ENCODE measurements at places on chromosomes 6 and 20.

- no peak for DNase-seq
Observed at GRCh38 chr6:169246445-169246844, 7.2 kb downstream of the THBS2 start.

DNA sequence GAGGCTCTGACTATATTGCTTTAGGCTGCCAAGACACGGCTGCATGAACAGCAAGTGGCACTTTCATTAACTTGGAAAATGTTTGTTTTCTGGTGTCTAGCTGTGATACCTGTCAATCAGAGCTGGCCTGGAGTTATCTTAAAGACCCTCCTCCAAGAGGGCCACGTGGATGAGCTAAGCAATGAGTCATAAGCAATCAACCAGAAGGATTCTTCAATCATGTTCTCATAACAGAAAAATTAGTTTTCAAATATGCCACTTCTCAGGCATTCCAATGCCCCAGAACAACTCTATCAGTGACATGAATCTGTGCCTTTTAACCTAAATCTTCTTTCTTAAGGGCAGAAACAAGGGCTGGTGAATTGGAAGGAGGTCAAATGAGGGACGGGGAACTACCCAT, 283.0 kb downstream of the HTR1B start:
- no peak for DNase-seq

GRCh38 chr6:50848989-50849795, 30.5 kb downstream of the TFAP2B start:
- DNase-seq, result no peak

GRCh38 chr6:2021713-2022125, 223.7 kb downstream of the GMDS start:
- DNase-seq, result no peak

DNA sequence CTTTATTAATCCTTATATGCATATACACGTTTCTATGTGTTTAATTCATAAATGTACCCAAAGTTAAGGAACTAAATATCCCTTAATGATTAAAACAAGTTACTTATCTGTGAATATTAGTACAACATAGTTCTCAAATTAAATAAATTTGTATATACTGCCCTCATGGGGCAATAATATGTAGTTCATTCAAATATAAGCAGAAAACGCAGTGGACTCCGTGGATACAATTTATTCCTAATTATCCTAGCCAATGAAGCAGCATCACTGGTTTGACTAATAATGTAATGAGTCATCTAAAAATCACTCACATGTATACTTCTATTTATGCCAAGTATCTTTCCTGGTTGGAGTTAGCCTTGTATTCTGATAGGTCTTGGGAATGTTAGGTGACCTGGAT, 111.6 kb downstream of the TBC1D32 start:
- DNase-seq, result no peak

DNA sequence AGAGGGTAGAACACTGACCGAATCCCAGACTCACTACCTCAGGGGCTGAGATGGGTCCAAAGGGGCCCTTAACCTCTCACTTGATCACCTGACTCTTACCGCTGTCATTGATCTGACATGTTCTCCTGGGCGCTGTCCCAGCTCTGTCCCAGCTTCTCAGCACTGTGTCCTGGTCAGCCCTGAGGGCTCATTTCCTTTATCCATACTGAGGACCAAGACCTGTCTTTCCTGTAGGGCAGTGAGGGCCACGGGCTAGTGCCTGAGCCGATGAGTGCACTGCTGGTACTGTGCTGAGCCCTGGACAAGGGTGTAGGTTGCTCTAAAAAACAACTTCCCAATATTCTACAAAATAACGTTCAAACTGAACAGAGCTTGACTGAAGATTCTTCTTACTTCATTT, 131.5 kb downstream of the MTHFD1L start:
- no peak for DNase-seq

DNA sequence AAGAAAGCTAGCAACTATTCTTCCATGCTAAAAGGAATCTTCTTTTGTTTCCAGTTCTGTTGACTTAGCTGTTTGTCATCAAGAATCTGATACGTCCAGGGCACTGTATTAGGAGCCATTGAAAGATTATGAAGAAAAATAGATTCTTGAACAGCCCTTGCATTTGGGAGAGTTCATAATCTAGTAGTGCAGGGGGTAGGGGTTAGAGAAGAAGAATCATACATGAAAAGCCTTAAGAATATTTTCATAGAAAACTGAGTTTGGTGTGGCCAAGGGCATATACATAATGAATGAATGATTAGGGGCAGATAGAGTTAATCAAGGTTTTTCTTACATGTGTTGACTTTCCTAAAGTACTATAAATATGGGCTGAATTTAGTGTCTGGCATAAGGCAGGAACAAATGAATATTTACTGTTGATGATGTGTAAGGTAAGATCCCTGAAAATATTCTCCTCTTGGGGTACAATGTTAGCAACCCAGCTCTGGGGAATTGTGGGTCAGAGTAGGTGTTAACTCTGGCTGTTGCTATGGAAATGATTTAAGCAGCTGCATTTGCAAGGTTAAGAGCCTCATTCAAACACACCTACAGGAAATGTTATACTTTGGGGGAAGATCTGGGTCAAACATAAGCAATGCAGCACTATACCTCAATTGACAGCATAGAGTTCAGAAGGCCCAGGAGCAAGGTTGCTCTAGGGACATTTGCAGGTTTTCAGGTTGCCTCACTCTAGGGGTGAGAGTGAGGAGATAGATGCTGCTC, 667.3 kb upstream of the CITED2 start:
- no peak for DNase-seq

DNA sequence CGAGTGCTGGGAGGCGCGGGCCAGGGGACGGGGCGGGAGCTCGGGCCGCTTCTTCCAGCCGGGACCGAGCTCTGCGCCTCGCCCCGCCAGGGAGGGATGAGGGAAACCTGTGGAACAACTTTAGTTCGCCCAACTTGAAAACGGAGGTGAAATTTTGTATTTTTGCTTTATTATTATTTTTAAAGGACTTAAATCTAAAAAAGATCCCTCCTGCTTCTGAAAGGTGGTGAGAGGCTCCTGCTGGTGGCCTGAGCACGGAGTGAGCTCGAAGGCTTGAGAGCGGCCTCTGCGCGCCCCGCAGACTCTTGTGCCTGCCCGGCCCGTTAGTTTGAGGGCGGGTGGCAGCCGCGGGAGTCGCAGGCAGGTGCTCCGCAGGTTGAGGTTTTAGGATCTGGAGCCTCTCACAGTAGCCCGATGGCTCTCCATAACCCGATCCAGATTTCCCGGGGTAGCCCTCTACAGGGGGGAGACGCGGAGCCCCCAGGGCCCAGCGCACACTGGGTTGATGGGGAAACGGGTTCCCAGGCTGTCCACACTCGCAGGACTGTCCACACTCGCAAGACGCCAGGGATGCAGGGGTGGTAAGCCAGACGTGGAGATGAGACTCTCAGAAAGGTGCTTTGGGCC, 46.2 kb upstream of the SUPT3H start:
- no peak for DNase-seq

GRCh38 chr6:113102761-113103160, 754.4 kb upstream of the MARCKS start:
- no peak for DNase-seq

GRCh38 chr6:113772961-113773360, 84.2 kb upstream of the MARCKS start:
- no peak for DNase-seq

Data from iPS DF 19.7 (cell line).